Heart right ventricle (tissue), 16 donors: ENCODE measurements at places on chromosomes 4 and X. TPM values are rescaled to one million over a fixed set of nuclear protein-coding genes. Genes with fewer than 3 reads are reported as not detected.

DNA sequence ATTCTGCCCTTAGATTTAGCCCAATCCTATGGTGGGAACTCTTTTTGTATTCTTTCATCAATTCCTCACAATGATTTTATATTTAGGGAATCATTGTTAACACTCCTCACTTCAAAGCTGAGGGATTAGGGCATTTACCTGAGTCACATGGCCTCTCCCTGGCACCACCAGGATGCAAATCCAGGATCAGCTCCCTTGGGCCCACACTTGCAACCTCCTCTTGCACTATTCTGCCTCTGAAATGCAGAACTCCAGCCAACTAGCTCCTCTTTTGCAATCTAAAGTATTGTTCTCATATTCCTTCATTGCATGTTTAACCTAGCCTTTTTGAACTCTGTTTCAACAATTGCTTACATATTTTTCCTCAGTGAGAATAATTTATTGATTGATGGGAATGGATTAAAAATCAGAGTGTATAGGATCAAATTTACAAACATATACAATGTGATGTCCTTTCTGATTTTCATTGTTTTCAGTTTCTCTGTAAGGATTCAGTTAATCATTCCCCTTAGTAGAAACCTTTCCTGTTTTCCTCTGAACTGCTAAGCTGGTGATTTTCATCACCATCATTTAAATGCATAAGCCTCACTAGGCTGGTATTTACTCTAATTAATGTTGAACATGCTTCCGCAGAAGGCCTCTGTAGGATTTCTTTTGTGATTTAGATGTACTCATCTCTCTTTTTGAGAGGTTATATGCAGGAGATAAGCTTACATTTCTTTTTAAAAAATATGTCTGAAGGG lies 3.3 kb upstream of the RELL1 start:
- no peak for DNase-seq

GRCh38 chr4:166324321-166324720 lies 451.3 kb downstream of the TLL1 start:
- no peak for DNase-seq

The SORCS2 gene
- 1.9 TPM for total RNA-seq

- DNase-seq = no peak
Measured at GRCh38 chr4:186812592-186812991, 88.9 kb upstream of the FAT1 start.

- no peak for DNase-seq
Measured at GRCh38 chrX:149004936-149005335, 500.2 kb downstream of the IDS start.

DNA sequence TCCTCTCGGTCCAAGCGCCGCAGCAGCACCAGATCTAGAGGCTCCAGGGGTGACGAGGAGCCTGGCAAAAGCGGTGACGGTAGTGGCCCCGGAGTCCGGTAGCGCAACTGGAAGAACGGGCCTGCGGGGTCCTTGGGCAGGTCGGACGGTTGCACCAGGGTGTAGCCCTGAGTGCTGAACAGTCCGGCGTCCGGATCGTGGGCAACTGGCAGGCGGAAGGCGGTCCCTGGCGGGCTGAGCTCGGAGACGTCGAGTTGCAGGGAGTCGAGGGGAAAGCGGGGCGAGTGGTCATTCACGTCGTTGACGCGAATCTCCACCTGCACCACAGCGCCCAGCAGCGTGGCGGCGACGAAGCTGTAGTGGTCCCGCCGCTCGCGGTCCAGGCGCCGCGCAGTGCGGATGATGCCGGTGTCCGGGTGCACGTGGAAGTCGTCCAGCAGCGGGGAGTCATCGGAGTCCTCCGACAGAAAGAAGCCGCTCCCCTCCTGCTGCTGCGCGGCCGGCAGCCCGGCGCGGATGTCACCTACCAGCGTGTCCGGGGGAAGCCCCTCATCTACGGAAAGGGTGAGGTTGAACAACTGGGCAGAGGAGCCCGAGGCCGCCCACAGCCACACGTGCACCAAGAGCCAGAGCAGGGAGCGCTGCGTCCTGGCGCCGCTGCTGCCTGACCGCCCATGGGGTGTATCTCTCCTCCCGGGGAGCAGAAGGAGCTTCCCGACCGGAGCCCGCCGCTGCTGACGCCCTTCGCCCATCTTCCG lies 837 bp downstream of the DCHS2 start:
- no peak for DNase-seq
